Activated CD4-positive, alpha-beta T cell treated with anti-CD3 and anti-CD28 coated beads, Interleukin-2, Interleukin-6, amounts not matched to agents 100 ng/mL and 50 ng/mL, durations not matched to agents 16 hours and 8 hours (primary cell): ENCODE measurements at places on chromosomes 6 and 20.

DNA sequence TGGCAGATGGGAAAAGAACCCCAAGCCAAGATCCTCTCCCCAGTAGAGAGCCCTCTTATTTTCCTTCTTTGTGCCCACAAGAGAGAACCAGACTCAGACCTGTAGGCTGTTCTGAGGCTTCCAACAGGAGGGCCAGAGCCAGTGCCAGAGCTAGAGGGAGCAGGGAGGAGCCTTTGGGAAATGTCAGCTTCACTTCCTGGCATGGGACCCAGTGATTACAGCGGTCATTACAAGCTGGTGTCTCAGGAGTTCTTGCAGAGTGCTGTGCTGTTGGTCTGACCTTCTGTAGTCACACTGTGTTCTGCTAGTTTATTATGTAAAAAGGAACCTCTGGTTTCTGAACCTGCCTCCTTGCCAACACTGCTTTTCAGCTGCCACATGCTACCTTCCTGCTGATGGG is 38.9 kb downstream of the STK35 start:
- DNase-seq = no peak

- DNase-seq = no peak
Measured at GRCh38 chr6:47722194-47722593, 23.8 kb downstream of the ADGRF4 start.

DNA sequence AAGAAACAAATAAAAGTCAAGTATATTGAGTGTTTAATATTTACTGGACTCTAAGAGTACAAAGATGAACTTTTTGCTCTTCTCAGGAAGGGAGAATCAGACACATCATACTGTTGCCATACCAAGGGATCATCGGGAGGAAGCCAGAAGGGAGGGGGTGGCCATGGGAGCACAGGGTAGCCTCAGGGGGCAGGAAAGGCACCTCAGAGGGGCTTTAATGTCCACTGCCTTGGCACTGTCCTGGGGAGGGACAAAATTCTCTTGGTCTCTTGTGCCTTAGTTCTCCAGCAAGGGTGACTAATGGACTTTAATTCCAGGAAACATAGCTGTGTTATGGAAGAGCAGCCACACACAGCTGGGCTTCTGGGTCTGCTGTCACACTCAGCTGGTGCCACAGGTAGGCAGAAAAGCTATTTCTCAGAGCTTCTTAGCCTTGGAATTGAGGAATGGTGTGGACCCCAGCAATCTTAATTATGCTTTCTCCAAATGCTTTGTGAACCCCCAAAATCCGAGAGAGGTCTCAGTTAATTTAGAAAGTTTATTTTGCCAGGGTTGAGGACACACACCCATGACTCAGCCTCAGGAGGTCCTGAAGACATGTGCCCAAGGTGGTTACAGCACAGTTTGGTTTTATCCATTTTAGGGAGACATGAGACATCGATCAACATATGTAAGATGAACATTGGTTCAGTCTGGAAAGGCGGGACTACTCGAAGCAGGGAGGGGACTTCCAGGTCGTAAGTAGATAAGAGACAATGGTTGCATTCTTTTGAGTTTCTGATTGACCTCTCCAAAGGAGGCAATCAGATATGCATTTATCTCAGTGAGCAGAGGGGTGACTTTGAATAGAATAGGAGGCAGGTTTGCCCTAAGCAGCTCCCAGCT is 53.2 kb downstream of the MRAP2 start:
- DNase-seq = no peak

DNA sequence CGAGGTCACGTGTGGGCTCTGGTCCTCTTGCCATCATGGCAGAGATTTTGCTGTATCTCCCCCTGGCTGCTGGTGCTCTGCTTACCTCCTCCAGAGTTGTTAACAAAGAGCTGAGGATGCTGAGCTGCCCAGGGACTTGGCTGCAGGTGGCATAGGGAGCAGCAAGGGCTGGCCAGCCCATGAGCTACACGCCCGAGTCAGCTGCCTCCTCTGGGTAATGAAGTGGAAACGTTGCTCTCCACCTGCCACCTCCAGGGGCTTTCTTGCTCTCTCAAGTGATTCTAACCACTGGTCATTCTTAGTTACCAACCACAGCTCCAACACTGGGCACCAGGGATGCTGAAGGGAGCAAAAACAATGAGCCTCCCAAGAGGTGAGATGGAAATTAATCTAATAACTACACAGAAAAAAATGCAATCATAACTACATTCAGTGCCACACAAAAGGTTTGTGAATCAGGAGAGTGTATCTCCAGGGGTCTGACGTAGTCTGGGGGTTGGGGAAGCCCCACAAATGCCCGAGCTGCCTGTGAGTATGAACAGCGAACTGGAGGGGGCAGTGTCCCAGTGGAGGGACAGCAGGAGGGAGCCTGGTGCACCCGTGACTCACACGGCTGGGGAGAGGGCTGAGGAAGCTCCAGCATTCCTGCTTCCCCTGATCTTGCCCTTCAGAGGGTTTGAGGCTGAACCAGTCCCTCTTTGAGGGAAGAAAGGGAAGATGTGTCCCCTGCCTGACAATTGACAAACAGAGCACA is 78.7 kb downstream of the CDH26 start:
- no peak for DNase-seq

GRCh38 chr6:79241228-79241627 is 6.7 kb upstream of the HMGN3 start:
- DNase-seq = no peak

- no peak for DNase-seq
Measured at GRCh38 chr20:21049305-21049828, 56.8 kb downstream of the LINC00237 start.

- no peak for DNase-seq
Measured at GRCh38 chr6:152701863-152702401, 4.2 kb downstream of the MYCT1 start.

GRCh38 chr6:3500262-3501014 is 43.6 kb upstream of the SLC22A23 start:
- no peak for DNase-seq

- no peak for DNase-seq
Measured at GRCh38 chr6:79146421-79146820, 68.4 kb upstream of the PHIP start.

DNA sequence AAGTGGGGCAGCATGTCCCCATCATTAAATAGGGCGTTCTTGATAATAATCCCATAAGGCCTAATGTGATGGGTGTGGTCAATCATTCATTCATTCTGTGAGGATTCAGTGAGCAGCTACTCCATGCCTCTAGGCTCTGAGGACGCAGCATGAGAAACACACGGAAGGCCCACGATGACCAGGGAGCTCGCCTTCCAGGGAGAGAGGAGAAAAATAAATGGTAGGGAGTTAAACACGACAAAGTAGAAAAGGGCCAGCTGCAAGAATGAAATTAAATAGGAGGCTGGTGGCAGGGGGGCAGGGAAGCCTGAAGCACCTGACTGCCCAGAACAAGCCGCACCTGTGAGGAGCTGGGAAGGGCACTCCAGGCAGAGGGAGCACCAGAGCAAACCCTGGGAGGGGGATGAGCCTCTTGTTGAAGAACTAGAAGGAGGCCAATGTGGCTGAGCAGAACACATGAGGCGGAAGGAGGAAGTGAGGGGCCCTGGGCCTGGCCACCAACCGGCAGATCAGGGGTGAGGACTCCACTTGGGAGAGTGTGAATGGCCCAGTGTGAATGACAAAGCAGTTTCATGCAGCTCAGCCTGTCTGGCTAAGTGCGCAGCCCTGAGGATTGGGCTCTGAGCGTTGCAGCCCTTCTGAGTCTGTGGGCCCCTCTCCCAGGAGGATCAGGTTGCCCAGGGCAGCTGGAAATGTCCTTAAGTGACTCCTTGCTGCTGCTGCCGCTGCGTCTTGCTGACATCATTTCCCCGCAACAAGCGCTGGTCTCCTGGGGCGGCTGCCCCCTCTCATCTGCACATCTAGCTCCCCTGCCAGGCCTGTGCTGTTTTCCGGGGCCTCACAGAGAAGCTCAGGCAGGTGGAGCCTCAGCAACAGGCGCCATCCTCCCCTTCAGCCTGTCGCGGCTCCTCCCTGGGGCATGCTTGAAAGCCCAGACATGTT is 99.9 kb downstream of the CDH26 start:
- DNase-seq = peak; percentile 57

DNA sequence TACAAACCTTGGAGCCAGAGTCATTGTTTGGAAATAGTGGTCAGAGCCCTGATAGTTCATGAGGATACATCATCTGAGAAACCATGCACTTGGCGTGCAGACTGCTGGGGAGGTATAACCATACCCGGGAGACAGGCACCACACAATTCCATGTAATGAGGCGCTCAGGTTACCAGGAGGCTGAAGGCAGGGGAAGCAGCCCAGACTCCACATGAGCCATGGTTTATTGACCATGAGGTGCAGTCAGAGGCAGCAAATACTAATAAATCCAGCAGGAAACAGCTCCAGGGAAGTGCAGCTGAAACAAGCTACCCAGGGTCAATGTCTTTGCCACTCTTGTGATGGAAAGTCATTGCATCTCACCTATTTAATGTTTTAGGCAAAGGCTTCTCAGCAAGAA is 156.0 kb downstream of the TBC1D7 start:
- DNase-seq = no peak
